ENCODE measurements at places on chromosomes 12 and 14.

- no peak for ATAC-seq
These were observed 20.9 kb downstream of the DMAC2L start for GRCh38 chr14:50333014-50333509.

GRCh38 chr14:99523704-99524055 lies 42.5 kb downstream of the CCNK start:
- no peak for ATAC-seq

DNA sequence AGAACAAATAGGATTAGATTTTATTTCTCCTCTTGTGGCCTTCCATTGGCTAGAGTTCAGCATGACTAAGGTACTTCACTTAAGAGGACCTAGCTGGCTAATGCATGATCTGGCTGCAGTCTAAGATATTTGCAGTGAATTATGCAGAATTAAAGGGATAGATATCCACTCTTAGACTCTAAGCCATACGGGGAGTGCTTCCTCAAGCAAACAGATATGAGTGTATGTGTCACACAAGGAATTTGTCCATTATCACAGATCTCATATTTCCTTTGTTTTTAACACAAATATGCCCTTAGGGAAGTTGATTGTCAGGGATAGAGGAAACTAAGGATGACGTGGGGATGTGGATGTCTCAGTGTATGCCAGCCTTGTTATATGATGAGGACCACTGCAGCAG lies 88.1 kb upstream of the DHRS4 start:
- no peak for ATAC-seq

DNA sequence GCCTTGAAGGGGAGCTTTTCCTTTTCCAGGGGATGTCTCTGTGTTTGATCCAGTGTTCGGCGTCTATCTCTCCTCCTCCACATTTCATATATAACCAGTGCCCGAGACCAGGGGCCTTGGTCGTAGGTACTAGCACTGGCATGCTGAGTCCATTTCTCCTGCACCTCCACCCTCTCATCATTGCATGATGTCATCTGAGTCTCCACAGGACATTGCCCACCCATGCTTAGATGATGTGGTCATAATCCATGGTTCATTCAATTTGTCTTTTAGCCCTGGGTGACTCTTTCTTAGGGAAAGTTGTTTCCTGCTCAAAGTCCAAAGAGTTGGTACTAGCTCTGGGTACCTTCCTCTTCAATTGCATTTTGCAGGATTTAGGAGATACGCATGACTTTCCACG lies 328.1 kb downstream of the BCL11B start:
- ATAC-seq, result no peak

GRCh38 chr12:124025661-124026060 lies 52.6 kb downstream of the ZNF664 start:
- ATAC-seq, result no peak

DNA sequence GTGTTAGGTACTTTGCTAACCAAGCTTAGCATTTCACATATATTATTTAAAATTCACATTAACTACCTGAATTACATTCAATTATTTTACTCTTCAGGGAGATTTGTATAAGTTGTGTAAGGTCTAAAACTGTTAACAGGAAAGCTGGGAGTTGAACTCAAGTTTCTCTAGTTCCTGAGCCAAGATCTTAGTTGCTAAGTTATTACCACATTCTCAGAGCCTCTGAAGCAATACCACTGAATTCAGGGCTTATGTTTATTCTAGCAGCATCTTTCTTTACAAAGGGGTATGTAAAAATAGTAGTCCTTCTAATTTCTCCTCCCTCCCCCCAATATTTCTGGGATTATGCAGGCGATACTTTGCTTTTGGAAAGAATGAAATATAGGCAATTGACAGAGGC lies 786.8 kb downstream of the DIO2 start:
- no peak for ATAC-seq

GRCh38 chr14:95703805-95704204 lies 10.1 kb downstream of the TCL1A start:
- no peak for ATAC-seq
